ENCODE measurements at places on chromosomes 7 and 10.

DNA sequence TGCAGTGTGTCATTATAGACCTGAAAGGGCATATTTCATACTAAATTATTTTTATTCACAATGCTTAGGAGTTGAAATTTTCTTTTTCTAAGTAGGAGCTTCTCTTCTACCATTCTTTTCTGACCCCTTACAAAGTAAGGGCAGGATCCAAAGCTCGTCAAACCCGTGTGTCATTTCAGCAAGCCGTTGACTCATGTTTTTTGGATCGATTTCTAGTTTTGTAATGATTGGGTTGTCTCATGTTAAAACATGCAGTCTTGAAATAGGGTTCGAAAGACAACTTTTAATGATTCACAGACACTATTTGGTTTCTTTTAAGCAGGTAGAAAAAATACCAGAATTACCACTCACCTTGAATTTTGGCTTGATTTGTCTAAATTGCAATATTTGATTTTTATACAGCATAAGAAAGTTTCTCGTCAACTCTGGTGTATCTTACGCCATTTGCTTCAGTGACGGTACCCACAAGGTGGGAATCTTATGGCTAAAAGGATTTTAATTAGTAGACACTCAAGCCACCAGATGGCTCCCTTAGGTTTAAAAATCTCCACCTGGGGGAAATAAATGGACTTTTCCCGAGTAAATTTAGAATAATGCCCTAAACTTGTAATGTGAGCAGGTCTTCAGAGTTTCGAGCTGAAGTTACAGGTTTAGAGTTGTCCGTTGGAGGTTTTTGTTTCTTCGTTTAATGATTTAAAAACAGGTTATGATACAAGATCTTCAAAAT lies 283.4 kb downstream of the CCDC3 start:
- DNase-seq = peak; percentile 31

DNA sequence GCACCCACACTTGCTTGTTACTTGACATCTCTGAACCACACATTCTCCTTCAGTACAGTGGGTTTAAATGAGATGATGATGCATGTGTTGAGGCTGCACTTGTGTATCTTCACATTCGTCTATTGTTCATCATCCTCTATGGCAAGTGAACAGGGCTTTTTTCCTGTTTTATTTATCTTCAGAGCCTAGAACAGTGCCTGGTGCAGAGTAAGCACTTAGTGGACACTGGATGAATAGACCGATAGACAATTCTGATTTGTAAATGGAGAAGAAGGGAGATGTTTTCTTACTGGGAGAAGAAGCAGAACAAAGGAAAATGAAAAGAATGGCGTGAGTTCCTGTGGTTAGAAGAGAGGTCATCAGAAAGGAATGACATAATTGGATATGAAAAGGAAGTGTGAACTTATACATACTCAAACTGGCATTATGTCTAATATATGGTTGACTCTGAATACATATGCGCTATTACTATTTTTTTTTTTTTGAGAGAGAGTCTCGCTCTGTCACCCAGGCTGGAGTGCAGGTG lies 99.7 kb downstream of the AVL9 start:
- no peak for DNase-seq

DNA sequence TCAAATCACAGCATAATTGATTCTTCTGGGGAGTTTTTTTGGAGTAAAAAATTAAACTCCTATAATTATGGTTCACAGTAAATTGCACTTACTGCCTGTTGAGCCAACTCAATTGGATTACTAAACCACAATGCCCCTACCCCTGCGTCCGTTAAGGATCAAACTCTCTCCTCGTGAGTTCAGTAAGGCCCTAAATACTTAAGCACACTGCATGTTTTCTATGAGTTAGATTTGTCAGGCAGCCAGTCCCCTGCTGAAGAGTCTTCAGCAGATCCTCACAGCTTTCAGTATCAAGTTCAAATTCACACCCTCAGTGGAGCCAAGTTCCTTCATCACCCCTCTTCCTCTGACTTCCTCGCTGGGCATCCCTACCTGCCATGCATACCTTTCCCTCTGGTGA lies 275.0 kb upstream of the BMPER start:
- DNase-seq = no peak

DNA sequence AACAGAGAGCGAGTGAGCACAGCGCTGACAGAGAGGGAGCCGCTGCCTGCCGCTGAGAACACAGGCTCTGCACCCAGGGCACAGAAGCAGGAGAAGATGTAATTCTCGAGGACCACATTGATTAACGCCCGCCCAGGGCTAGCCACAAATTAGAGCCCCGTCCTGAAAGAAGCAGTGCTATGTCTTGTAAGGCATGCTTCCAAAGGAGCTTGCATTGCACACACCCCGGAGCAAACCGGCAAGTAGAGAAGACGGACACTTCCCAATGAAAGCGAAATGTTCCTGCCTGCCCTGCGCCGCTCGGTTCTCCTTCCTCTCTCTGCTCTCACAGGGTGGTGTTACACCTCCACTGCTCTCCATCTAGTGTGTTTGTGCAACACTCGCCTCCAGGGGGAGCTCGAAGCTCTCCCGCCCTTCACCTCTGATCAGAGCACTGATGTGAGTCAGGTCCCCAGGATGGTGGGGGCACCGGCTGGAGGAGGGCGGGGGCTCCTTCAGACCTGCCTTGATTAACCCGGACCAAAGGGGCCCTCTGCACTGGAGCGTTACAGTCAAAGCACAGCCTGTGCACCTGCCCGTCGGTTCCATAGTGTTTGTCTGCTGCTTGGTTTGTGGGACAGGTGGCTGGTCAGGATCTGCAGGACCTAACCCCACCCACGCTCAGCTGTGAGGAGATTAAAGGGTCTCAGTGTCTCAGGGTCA lies 316.5 kb downstream of the ADARB2 start:
- peak; percentile 9 for DNase-seq

GRCh38 chr7:92685136-92686042 lies 95.2 kb upstream of the FAM133B start:
- no peak for DNase-seq

- peak; percentile 56 for DNase-seq
These were observed 27.8 kb downstream of the MRC1 start for GRCh38 chr10:17836942-17837341.

DNA sequence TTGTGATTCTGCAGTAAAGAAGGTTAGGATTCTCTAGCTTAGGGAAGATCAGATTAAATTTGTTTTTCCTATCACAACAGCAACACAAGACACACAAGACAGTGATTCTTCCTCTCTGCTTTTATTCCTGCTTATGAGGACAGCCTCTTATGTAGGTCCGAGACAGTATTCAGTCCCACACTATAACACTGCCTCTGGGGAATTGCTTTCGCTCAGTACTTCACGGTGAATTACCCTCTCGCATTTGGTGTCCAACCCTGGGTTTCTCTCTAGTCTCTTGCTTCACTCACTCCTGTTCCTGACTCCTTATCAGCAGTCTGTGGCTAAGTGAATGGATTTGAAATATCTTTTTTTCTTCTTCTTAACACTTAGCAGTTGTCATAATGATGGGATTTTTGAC lies 1.7 kb downstream of the HIF1AN start:
- DNase-seq = no peak

DNA sequence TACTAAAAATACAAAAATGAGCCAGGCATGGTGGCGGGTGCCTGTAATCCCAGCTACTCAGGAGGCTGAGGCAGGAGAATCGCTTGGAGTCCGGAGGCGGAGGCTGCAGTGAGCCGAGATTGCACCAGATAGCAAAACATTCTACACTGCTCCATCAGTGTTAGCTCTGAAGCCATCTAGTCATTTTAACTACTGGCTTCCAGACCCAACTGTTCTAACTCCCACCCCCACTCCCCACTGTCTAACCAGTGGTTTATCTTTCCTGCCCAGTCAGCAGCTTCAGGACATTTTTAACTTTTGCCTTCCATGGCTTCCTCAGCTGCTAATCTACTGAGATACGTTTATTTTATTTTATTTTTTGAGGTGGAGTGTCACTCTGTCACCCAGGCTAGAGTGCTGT lies 6.2 kb upstream of the FRAT1 start:
- no peak for DNase-seq

DNA sequence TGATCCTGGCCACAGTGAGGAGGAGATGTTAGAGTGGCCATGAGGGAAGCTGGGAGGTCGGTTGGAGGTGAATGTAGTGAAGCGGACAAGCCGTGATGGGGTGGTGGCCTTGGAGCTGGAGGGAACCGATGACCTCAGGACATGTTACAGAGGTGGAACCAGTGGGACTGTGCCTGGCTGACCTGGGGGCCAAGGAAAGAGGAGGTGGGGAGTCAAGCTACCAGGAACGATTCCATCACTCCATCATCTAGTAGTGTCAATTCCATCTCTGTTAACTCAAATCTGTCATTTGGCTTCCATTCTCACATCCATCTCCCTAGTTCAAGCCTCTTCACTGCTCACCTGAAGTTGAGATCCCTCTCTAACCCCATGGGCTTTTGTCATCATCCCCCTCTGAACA lies 102.4 kb upstream of the LYZL2 start:
- no peak for DNase-seq

GRCh38 chr7:135801045-135801693 lies 52.6 kb upstream of the FAM180A start:
- peak; percentile 84 for DNase-seq

DNA sequence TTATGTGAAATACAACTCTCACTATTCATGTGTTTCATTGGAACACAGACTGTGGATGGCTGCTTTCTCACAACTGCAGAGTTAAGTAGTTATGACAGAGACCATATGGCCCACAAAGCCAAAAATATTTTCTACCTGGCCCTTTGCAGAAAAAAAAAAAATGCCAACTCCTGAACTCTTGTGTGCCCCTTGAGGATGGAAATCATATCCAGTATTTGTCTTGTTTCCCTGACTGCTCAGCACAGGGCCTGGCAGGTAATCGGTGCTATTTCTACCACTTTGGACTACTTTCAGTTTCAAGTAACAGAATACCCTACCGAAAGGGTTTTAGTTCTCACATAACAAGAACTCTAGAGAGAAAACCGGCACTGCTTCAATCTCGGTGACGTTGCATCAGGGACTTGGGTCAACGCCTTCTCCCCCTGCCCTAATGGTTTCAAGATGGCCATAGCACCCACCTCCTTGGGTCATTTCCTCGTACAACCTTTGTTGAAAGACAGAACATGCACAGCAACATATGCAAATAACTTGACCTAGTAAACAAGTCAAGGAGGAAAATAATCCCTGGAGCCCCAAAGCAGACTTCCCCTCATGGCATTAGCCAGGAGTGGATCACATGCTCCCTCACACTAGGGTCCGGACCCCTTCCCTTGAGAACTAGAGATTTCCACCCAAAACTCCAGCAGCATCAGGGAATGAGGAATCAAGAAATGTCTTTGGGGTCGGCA lies 11.8 kb upstream of the GPNMB start:
- no peak for DNase-seq

- no peak for DNase-seq
These were observed 91.8 kb downstream of the SH3PXD2A start for GRCh38 chr10:103763374-103764202.

DNA sequence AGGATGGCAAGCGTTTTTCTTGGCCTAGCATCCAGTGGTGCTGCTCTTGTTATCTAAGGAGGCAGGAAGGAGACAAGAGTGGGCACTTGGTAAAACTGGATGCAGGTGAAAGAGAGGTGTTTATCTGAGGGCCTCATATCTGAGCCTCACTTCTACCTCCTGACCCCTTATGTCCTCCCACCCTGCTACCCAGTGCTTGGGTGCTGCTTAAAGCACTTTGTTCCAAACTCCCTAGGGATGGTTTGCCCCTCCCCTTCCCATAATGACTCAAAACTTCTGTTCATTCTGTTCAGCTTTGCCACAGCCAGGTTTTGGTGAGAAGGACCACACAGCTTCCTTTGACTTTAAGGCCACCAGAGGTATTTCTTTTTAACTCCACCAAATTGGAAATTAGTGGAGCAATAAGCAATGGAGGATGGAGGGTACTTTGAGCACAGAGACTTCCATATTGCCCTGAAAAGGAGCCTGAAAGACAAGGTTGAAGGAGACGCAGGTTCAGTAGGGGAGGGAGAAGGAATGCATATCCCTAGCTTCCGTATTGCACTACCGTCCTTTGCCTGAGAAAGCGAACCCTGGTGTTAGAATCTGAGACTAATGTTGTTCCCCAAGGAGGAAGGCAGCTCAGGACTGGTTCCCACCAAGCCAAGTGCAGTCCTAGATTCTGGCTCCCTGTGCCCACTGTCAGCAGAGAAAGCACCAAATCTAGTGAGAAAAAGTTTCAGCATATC lies 30.1 kb downstream of the ENTPD1 start:
- DNase-seq = no peak

GRCh38 chr7:113161050-113161449 lies 42.7 kb upstream of the SMIM30 start:
- DNase-seq = no peak

DNA sequence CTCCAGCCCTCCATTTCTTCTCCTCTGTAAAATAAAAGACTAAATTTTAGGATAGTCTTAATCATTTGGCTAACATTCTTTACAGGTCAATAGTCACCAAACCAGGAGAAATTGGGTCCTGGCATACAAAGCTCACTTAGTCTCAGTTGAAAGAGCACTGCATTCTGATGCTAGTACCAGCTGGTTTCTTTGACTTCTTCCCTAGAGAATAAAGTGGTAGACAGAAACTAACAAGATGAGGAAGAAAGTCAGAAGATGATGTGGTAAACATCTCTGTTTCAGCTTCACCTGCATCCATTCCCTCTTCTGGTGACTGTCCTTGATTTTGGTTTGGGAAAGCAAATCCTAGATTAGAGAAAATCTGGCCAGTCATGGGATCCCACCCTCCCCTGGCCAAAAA lies 37.2 kb downstream of the NKX2-3 start:
- DNase-seq = no peak

DNA sequence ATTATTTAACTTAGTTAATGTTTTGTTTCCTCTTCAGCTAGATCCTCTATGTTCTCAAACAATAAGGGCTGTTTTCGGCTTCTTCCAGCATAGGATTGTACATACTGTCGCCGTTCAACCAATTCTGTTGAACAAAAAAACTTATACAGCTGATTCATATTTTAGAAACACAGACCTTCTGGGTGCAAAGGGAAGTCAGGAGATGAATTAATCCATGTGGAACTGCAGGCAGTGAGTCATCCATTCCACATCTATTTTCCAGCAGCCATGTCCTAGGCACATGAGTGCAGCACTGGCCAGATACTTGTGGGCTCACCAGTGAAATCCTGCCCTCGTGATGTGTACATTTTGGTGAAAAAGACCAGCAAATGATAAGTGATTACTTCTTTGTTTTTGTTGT lies 163.2 kb downstream of the JAZF1 start:
- peak; percentile 38 for DNase-seq

- no peak for DNase-seq
These were observed 145.6 kb upstream of the NFE2L3 start for GRCh38 chr7:26006426-26006825.

DNA sequence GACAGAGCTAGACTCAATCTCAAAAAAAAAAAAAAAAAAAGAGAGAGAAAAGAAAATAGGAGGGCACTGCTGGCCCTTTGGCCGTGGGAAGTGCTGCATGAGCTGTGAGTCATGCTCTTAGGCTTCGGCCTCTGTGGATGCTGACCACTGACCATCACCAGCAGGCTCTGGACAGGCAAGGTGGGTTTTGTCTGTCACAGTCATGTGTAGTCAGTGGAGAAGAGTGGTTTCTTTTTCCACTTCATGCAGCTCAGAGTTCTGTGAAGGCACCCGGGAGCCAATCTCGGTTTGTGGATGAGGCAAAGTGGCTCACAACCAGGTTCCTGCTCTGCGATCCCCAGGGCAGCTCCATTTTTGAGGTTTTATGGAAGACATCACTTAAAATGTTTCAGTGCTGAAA lies 58.1 kb downstream of the PRTFDC1 start:
- DNase-seq = peak; percentile 86

- DNase-seq = no peak
These were observed 42.3 kb downstream of the CHCHD3 start for GRCh38 chr7:133039614-133040013.

Measured in cardiac fibroblast (primary cell).